ENCODE measurements at places on chromosomes 16 and 17.
A peak's percentile ranks its signal among the peaks of the same experiment; 100 is the strongest.

- no peak for DNase-seq
Measured at GRCh38 chr17:80649200-80649644, 104.6 kb downstream of the RPTOR start.

DNA sequence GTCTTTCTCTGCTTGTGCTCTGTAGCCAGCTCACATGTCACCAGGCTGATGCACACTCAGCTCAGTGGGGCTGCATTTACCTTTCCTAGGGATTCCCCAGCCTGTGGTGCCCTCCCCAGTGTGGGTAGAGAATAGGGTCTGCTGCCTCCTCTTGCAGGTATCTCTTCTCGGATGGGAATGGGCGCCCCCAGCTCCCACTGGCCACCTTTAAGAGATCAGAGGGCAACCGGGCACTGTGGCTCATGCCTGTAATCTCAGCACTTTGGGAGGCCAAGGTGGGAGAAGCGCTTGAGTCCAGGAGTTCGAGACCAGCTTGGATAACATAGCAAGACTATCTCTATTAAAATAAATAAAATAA is 3.3 kb downstream of the XYLT2 start:
- DNase-seq, result no peak

- no peak for DNase-seq
Measured at GRCh38 chr17:12021623-12022140, 1.0 kb downstream of the MAP2K4 start.

- DNase-seq, result no peak
Measured at GRCh38 chr16:31496670-31497069, 11.5 kb downstream of the RUSF1 start.

DNA sequence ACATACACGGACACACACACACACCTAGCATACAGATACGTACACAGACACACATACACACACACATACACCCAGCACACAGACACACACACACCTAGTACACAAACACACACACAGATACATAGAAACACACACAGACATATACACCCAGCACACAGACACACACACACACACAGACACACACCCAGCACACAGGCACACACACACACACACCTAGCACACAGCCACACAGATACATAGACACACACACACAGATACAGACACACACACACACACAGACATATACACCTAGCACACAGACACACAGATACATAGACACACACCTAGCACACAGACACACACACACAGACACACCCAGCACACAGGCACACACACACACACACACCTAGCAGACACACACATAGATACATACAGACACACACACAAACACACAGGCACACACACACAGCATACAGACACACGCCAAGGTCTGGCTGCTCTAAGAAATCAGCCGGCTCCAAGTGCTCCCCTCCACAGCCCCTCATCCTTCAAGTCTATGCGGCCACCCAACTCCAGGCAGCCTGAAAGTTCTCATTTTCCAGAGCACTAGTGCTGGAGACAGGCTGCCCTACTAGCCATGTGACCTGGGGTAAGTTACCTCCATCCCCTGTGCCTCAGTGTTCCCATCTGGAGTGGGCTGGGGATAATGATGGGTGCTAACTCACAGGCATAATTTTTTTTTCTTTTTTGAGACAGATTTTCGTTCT is 13.2 kb downstream of the NR1D1 start:
- DNase-seq, result no peak

DNA sequence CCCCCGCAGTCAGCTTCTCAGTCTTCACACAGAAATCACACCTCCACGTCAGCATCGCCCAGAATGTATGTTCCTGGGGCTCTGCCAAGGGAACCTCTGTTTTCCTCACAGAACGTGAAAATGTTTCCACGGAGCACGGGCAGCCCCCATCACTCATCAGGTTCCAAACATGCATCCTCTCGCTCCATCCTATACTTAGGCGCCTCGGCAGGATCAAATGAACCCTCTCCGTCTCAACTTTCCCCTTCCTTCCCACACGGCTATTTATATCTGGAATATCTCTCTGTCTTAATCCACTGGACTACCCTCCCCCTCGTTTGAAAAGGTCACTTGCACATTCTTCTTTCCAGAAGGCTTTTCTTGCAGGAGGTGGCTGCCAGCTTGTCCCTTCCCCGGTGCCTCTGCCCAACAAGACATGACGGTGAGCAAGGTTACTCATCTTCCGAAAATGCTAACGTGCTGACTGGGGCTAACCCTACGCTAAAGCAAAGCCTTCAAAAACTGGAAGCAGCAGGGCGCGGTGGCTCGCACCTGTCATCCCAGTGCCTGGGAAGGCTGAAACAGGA is 21.6 kb downstream of the NXN start:
- no peak for DNase-seq

DNA sequence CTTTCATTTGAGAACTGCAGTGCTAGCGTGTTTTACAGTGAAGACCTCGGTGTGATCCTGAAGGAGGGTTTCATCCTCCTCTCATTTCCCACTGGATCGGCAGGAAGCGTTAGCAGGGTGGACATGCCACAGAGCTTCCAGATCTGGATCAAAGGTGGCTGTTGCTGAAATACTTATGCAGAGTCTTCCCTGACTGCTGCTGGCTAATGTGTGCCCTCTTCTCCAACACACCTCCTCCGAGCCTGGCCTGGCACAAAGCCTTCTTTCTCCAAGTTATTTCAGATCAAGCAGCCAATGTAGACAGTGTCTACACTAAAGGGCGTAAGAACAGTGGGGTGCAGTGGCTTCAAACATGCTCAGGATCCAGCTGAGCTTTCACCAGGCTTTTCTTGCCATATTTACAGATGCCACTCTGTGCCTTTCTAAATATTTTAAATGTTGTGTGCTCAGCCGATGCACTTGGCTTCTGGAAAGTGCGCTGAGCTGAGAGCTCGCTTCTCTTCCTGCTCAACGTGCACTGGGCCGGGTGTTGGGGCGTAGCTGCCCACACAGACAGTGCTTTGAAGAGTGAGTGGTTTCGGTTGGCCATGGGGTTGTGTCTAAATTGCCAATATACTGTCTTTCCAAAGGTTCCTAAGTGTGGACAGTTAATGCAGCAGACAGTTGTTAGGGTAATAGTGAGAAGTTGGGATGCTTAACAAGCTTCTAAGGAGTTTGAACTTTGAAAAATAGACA is 2.1 kb downstream of the ZNF750 start:
- DNase-seq, result no peak

DNA sequence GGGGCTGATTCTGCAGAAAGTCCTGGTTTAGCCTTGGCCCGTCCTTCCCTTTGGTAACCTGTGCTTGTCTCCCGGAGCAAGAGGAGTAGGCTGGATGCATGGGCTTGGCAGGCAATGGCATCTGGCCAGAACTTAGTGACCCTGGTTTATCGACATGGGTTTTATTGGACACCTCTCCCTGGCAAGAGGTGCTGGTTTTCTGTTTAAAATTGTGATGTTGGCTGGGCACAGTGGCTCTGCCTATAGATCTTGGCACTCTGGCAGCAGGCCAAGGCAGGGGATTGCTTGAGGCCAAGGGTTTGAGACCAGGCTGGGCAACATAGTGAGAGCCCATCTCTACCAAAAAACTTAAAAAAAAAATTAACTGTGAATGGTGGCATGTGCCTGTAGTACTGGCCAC is 31.2 kb downstream of the SLC12A3 start:
- DNase-seq, result no peak

- DNase-seq, result peak; percentile 79
Measured at GRCh38 chr17:39667945-39668924, at the start of gene PNMT. Gene PNMT, plus strand, starts transcription at chr17:39668453. Its CDS starts 23 bp downstream, at chr17:39668476.

DNA sequence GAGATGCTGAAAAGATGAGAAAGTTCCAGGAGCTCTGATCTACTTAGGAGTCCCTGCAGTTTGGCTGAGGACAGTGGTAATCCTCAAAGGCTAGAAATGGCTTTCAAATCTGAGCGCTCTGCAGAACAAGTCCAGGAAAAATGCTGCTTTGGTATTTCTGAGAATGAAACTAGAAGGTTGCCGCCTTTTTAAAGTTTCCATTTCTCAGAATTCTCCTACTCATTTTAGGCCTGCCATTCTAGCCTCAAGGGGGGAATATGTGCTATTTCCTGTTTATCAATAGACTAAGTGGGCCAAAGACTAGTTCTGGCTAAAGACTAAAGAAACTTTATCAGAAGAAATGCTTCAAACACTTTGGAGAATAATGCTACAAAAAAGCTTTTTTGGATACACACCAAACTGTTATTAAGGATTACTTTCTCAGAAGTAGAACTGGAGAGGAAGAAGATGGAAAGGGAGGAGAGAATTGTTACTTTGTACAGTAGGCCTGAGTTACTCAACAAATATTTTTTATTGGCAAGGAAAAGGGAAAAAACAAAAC is at the start of gene SLFN12L:
Gene SLFN12L, minus strand, starts transcription at position 78 of the 541 bp plus-strand sequence. CDS start 15,314 bp downstream, outside the sequence.
- DNase-seq, result no peak

GRCh38 chr17:44353672-44354331 is 8.7 kb downstream of the GRN start:
- DNase-seq, result no peak

DNA sequence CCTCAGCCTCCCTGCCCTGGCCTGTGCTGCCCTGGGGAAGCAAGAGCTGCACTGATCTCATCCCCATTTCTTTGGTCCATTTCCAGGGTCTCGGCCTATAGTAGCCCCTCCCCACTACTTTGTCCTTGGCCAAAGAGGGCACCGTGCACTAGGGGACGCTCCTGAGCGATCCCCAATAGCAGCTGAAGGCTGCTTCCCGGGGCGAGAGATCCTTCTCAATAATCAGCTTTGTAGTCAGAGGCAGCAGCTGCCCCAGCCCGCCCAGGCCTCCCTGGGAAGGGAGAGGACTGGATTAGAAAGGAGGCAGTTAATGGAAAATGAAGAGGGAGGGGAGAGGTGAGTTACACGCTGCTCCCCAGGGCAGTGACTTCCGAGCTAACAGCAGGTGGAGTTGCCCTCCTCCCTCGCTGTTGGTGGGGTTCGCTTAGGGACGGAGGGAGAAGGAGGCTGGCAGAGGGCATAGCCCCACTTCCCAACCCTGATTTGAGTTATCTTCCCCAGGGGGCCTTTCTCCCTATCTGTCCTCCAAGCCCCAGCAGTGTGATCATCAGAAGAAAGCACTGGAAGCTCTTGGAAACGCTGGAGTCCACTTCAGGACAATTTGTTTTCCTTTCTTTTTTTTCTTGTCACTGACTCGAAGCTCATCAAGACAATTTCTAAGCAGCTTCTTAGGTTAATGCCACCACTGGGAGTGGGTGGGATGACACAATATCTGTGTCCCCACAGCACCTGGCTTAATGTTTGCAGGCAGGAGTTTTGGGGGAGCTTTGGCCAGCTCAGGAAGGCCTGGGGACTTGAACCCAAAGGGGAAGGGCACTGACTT is 2.6 kb downstream of the MXRA7 start:
- DNase-seq, result peak; percentile 84

DNA sequence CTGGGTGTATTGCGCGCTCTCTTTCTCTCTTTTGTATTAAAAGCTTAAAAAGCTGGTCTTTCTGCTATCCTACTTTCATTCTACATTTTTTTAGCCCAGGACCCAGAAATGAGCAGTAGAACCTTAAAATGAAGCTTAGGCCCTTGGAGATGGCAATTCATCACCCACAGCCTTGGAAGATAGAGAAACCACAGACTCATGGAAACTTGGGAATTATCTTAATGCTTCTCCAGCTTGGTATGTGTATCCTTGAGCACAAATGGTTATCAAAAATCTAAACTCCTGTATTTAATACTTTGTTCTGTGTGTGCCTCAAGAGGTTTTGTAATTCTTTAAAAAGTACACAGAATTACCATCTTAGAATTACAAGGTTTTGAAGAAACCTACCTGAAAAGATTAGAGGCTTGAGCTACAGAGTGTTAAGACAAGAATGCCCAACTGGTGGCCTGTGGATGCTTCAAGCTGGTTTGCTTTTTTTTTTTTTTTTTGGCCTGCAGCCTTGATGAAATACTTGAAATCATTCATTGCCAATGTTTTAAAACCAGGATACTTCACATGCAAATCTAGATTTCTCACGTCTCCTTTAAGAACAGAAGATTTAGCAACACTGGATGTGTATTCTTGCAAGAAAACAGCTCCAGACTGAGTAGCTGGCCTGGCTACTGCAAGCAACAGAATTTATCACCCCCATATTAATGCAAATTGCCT is 105.0 kb downstream of the XYLT1 start:
- DNase-seq, result no peak

GRCh38 chr17:53844491-53845107 is 21.9 kb downstream of the KIF2B start:
- no peak for DNase-seq

DNA sequence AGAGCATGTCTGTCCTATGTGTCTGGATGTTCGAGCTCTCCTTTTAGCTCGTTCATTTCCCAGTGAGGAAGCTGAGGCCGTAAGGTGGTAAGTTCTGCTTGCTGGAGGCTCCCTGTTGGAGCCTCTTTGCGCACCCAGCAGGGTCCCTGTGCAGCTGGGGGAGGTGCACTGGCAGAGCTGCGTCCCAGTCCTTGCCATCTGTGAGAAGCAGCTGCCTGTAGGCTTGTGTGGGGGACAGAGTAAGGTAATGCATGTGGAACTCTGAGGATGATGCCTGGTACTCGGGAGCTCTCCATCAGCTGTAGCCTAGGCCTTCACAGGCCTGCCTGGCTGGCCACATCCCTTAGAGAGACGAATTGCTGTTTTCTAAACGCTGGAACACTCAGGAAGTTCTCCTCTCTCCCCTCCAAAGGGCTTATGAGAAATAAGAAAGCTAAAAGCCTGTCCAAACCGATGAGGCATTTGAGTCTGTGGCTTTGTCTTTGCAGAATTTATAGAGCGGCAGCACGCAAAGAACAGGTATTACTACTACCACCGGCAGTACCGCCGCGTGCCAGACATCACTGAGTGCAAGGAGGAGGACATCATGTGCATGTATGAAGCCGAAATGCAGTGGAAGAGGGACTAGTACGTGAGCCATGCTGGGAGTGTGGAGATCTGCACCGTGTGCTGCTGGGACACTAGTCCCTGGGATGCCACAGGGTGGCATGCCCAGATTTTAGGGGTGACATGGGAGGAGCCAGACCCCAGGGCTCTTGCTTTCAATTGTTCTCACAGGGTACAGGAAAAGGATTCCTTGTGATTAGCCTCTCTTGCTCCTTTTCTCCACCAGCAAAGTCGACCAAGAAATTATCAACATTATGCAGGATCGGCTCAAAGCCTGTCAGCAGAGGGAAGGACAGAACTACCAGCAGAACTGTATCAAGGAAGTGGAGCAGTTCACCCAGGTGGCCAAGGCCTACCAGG is 1.6 kb downstream of the NDUFB10 start:
- no peak for DNase-seq

GRCh38 chr17:33266611-33267010 is 26.5 kb downstream of the ASIC2 start:
- DNase-seq, result no peak
